ENCODE measurements at places on chromosomes 3 and 15. TPM values are rescaled to one million over a fixed set of nuclear protein-coding genes. Genes with fewer than 3 reads are reported as not detected.

The CAND2 gene
- total RNA-seq: 3.1 TPM

The UQCRC1 gene
- total RNA-seq: 448 TPM

The LEKR1 gene
- total RNA-seq: 1.1 TPM

The ADGRG7 gene
- not detected for total RNA-seq

The C15orf39 gene
- total RNA-seq: 16.0 TPM

The CCDC54 gene
- not detected for total RNA-seq

The OR4F6 gene
- not detected for total RNA-seq

The ADAMTSL3 gene
- not detected for total RNA-seq

The CPN2 gene
- total RNA-seq: not detected

The ECT2 gene
- total RNA-seq: 11.2 TPM

The SNTN gene
- not detected for total RNA-seq

The CPB1 gene
- not detected for total RNA-seq

Measured in placental pericyte (primary cell).